ENCODE measurements at places on chromosomes 1 and 21.

GRCh38 chr1:228463559-228464455, 23.4 kb upstream of the RNF187 start:
- peak; percentile 87 for DNase-seq

- no peak for DNase-seq
Measured at GRCh38 chr1:204751883-204752687, 66.5 kb upstream of the LRRN2 start.

DNA sequence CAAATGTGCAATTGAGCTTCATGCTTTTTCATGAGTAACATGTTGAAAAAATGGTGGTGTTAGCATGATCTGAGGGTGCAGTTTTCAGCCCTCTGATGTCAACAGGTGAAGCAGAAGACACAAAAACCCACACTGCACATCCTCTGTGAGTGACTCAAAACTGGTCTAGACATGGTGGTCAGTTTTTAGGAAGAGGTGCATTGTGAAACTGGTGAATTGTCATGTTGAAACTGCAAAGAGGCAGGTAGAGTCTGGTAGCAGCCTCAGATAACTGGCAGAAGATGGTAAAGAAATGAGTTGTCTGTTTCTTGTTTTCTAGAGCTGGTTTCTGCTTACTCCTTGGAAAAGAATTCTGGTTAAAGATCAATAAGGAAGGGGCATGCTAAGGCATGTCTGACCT, 97.3 kb upstream of the HMCN1 start:
- peak; percentile 37 for DNase-seq

- no peak for DNase-seq
Measured at GRCh38 chr1:56257726-56258125, 321.6 kb downstream of the PLPP3 start.

DNA sequence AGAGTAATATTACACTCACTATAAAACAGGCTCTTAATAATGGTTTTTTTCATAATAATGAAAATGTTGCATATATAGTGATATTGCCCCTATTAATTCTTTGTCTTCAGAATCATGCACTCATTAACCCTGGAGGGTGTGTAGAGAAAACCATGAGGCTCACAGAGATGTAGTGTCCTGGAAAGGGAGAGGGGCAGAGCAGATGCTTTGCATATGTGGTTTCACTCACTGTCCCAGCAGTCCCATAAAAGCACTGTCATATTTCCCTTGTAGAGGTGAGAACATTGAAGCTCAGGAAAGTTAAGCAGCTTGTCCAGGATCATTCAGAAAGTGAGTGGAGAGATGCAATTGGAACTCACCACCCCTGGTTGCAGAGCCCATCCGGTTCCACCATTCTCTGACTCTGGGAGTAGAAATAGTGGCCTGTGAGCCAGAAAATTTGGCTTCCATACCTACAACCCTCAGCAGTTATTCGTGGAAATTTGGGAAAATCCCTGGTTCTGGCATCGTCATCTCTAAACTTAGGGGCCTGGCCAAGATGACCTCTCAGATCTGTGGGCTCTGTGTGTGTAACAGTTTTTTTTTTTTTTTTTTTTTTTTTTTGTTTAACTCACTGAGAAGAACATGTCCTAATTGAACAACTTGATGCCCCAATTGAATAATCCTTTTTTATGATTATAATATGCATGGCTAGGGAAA, 86.4 kb downstream of the RGL1 start:
- no peak for DNase-seq

DNA sequence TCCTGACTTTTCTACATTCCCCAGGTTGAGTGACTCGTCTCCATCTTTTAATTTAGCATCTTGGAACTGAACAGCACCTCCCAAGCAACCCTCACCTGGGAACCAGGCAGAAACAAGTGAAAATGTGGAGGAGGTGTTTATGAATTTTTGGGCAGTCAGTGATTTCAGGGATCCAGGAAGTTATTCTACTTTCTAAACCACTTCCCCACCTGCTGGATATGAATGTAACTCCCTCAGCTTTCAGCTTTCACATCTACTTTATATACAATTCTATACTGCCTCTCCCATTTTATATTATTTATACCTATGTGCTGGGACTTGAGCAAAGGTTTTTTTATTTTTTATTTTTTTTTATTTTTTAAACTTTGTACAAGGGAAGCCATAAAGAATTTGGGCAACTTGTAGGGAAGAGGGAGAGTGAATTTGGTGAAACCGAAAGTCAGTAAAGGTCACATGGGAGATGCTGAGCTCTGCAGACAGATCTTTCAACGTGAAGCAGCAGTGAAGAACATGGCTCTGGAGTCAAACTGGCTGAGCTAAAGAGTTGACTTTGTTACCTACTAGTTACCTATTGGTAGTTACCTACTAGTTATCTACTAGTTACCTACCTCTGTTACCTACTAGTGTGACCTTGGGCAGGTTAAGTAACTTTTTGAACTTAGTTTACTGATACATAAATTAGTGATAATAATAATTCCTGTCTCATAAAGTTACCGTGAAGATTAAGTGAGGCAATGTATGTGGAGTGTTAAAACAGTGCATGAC, 45.5 kb downstream of the DDR2 start:
- DNase-seq: no peak

DNA sequence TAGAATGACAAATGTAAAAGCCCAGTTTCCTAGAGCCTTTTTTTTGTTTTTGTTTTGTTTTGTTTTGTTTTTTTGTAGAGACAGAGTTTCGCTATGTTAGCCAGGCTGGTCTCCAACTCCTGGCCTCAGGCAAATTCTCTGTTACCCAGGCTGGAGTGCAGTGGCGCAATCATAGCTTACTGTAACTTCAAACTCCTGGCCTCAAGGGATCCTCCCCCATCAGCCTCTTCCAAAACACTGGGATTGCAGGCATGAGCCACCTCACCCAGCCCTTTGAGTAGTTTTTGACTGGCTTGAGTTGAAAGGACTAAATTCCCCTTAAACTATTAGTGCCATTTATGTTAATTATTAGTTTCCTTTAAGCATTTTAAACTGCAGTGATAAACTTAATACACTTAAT, 28.8 kb upstream of the ZBTB18 start:
- no peak for DNase-seq

- no peak for DNase-seq
Measured at GRCh38 chr21:27076025-27076424, 109.1 kb upstream of the ADAMTS5 start.

- DNase-seq: no peak
Measured at GRCh38 chr1:29743264-29743663, 506.9 kb downstream of the PTPRU start.

- DNase-seq: no peak
Measured at GRCh38 chr1:164678136-164678700, 119.2 kb downstream of the PBX1 start.

GRCh38 chr1:2583871-2584351, 2.7 kb upstream of the PRXL2B start:
- DNase-seq: no peak

DNA sequence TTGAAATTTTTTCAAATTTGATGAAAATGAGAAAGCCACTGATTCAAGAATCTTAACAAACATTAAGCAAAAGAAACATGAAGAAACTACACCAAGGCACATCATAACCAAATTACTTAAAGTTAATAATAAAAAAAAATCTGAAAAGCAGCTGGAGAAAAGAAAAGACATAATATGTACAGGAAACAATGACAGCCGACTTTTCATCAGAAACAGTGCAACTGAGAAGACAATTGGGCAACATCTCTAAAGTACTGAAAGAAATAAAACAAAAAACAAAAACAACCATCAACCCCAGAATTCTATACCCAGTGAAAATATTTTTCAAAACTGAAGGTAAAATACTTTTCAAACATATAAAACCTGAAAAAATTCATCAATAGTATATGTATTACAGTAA, 73.8 kb upstream of the DMRTA2 start:
- no peak for DNase-seq

DNA sequence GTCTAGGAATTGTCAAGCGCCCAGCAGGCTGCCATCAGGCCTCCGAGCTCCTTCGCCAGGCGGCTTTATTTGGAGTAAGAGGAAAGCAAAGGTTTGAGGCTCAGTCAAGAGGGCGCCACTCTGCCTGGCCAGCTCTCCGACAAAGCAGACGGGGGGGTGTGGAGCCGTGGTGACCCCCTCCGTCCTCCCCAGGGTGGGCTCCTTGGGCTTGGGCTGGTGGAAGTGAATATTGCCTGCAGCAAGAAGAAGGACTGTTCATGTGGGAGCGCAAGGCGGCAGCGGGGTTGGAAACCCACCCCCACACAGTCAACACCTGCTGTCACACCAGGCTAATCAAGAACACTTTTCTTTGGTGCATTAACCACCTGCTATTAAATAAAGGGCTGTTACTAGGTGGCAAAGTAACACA, 14.6 kb downstream of the EPHX1 start:
- no peak for DNase-seq

- no peak for DNase-seq
Measured at GRCh38 chr1:192485692-192486436, 89.7 kb upstream of the RGS1 start.
